Omental fat pad (tissue), 4 donors: ENCODE measurements at places on chromosomes 4 and X.

- no peak for DNase-seq
Observed at GRCh38 chr4:99507349-99507748, 3.5 kb upstream of the C4orf17 start.

- no peak for DNase-seq
Observed at GRCh38 chrX:5068550-5068949, 1160.1 kb downstream of the NLGN4X start.

- no peak for DNase-seq
Observed at GRCh38 chr4:82799006-82799881, 648 bp upstream of the SCD5 start.

DNA sequence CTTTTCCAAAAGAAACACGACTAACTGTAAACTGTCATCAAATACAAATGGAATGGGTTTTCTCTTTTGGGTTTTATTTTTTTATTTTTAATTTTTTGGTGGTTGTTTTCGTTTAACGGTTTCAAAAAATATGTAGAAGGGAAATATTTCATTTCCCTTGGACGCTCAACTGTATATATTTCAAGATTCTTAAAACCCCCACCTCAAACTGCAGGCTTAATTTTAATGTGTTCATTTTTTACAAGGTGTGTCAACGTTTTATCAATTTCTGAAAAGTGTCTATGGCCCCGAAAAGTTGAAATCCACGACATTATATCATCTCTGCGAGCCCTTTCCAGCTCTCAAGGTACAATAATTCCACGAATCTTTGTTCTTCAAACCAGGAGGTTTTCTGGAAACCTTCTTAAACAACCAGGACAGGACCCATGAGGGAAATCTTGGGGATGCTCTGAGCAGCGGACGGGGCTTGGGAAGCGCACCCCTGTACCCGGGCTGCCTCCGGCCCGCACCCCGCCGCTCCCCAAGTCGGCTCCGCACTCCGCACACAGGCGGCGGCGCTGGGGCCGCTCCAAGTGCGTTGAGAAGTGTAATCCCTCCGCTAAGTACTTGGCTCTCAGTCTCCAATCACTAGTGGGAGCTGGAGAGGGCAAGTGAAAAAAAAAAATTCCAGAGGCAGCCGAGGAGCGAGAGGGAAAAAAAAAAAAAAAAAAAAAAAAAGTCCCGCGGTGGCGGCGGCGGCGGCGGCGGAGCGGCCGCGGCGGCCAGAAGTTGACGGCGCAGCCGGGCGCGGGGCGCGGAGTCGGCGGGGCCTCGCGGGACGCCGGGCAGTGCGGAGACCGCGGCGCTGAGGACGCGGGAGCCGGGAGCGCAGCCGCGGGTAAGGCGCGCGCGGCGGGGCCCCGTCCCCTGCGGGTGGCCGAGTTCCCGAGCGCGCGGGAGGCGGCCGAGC, at the start of gene BMPR1B:
Gene BMPR1B (plus strand): TSS at position 764 of the 949 bp plus-strand sequence. CDS start 346,470 bp downstream, outside the sequence.
- DNase-seq, result no peak

GRCh38 chrX:65697915-65698796, 30.7 kb downstream of the MSN start:
- no peak for DNase-seq

DNA sequence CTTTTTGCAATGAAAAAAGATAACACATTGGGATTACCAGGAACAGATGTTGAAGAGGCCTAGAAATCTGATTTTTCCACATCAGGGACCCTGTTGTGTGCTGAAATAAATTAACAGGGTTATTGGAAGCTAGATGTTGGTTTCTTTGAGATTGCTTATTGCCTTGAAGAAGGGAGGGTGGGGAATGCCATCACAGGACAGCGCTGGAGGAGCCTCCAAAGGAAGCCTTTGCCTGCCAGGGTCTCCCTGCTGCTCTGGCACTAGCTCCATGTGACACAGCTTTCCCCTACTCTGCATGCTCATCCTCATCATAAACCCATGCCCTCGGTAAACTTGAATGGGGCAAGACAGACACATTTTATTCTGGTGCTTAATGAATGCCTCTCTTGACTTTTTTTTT, 76.1 kb downstream of the MID1IP1 start:
- no peak for DNase-seq

GRCh38 chr4:169361756-169362155, 91.0 kb upstream of the SH3RF1 start:
- no peak for DNase-seq

DNA sequence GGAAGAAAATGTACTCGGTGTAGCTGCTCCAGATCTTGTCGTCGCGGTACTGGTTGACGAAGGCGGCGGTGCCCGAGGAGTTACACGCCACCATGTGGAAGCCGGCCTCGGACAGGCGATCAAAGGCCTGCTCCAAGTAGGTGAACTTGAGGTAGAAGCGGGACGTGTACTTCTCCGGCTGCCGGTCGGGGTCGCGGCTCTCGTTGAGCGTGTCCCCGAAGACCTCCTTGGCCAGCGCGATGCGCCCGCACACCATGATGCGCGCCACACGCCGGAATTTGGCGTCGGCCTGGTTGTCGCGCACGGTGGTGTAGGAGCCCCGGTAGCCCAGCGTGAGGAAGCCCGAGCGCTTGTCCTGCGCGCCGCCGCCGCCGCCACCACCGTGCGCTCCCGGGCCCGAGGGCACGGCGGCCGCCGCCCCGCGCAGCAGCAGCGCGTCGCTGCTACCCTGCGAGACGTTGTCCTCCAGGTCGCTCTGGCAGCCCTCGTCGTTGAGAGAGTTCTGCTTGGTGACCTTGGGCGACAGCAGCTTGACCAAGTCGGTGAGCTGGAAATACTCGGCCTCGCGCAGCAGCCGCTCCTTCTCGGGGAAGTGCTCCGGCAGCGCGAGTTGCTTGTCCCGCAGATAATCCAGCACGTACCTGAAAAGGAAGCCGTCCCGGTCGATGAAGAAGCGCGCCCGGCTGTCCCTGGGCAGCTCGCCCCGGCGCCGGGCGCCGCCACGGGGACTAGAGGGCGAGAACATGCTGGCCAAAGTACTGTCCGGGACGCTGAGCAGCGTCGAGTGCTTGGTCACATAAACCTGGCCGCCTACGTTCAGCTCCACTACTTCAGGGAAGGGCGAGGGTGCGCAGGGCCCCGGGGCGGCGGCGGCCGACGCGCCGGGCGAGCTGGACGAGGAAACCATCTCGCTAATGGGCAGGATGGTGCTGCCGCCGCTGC, 775 bp downstream of the KCTD8 start:
- no peak for DNase-seq

- DNase-seq, result no peak
Observed at GRCh38 chr4:52659722-52660261, 691 bp upstream of the USP46 start.

DNA sequence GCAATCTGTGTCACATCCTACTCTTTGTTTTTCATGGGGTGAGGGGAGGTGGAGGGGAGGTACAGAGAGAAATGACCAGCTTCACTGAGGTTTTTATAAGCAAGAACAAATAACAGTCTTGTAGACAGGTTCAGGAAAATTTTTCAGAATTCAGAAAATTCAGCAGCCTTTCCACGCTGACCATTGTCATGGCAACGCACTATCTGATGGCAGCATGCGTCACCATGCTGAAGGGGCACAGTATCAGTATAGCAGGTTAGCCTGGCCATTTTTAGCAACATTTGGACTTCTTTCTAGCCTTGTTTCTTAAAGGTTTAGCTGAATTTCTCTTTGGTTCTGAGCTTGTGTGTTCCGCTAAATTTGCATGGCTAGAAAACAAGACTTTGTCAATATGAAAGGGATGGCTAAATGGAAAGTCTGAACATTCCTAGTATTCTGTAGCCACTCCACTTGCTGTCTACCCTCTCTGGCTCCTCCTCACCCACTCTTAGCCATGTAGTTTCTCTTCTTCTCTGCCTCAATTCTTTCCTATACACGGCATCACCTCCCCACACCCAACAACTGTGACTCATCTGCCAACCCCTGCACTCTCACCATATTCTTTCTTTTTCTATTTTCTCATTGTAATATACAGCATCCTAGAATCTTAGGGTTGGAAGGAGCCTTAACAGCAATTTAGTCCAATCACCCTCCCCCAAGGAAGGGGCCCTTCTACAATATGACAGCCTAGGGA, 42.7 kb upstream of the CITED1 start:
- no peak for DNase-seq

DNA sequence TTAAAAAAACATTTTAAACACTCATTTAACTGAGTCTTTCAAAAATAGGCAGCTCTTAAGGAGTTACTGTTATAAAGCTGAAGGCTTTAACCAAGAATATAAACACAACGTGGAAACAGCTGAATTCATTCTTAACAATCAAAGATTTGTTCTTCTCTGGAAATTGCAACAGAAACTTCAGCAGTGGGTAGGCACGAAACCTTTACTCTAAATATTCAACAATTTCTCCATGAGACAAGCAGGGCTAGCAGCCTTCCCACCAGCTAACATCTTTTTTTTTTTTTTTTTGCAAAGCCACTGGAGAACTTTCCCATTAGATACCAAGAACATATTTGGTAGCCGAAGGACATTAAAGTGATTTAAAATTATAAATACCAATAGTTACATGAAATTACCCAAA, 78.2 kb upstream of the PRSS48 start:
- no peak for DNase-seq

DNA sequence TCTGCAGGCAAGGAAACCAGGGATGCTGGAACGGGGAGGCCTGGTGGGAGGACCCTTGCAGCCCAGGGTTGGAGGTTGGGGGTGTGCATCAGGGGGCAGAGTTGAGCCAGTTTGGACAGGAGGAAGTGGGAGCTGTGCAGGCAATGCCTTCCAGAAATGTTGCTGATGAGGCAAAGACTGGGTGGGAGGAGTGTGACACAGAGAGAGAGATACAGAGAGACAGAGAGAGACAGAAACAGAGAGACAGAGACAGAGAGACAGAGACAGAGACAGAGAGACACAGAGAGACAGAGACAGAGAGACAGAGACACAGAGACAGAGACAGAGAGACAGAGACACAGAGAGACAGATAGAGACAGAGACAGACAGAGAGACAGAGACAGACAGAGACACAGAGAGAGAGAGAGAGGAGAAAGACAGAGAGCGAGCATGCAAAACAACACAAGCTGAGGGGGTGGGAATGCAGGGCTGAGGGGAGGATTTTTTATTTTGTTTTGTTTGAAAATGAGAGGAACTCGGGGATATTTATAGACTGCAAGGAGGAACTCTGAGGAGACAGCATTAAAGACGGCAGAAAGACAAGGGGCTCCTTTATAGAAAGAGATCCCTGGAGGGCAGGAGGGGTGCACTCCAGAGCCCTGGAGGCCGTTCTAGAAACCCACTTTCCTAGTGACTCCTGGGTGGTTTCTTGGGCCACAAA, 1.9 kb upstream of the HAUS3 start:
- no peak for DNase-seq

GRCh38 chr4:53103481-53103880, 241.4 kb downstream of the RASL11B start:
- DNase-seq, result no peak

DNA sequence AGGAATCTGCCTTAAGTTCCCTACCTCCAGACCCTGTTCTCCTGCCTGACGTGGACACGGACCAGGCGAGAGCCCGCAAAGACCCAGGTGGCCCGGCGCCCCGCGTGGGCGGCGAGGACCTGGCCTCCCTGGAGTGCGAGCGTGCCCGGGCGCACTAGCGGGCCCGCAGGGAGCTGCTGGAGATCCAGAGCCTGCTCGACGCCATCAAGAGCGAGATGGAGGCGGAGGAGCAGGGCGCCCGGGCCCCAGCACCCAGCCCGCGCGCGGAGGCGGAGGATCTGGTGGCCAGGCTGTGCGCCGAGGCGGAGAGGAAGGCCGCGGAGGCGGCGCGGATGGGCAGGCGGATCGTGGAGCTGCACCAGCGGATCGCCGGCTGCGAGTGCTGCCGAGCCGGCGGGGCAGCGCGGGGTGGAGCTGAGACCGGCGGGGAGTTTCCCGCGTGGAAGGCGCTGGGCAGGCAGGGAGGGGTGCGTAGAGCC, 18.2 kb downstream of the MRFAP1 start:
- DNase-seq, result no peak

GRCh38 chr4:73452953-73453700, 17.1 kb downstream of the AFP start:
- no peak for DNase-seq

GRCh38 chr4:93814722-93815121, 13.8 kb upstream of the ATOH1 start:
- no peak for DNase-seq

- no peak for DNase-seq
Observed at GRCh38 chr4:39067451-39067850, 5.4 kb downstream of the KLHL5 start.

DNA sequence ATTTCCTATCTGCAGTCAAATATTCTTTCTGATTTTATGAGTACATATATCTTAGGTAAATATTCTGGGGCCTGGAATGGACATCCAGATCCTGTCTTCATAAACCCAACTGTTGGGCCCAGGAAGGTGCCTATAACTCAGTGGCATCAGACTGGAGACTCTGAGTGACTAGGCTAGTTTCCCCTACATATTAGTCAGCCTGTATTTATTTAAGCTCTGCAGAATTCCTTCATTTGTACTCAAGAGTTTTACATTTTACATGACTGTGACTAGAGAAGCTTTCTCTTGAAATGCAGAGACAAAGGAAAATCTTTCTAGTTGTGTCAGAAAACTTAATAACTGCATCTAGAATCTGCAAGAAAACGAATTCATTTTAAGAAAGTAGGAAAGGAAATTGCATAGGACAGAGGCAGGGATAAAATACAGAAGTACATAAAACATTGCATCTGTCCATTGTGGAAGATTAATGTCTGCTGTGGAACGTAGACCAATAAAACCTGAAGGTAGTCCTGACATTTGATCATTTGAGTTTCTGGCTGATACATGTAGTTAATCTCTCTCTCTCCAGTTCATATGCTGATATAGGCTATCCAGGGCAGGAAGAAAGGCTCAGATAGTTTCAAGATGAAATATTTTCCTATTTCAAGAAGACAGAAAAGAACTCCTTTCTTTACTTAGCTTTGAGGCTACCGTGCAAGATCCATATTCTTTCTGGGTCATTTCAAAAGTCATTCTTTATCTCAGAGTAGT, 78.2 kb downstream of the OPHN1 start:
- DNase-seq, result no peak

DNA sequence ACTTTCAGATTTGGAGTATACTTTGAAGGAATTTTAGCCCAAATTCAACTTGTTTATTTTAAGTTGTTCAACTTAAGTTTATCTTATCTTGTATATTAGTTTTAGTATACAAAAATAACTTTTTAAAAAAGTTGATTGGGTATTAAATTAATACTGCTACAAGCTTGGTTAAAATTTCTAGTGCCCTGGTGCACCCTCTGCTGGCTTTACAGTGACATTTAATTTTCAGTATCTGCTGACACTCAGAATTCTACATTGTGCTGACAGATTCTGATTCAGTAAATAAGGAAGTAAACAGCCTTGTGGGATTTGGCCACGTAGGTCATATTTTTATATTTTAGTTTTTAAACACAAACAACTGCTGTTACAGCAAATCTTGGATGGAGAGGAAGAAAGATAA, 2.9 kb downstream of the EDA start:
- no peak for DNase-seq

DNA sequence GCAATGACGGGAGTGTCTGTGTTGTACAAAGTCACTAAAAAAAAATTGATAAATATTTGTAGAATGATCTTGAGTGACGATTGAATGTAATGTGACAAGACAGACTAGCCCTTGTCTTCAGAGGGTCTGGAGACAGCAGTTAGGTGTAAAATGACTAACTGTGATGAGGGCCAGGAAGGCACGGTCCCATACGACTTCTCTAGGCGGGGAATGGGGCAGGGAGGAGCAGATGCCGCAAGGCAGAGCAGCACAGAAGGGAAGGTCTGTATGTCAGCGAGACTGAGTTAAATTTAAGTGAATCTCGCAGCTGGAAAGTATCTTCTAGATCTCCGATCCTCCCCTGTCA, 405 bp downstream of the CENPE start:
- no peak for DNase-seq
